ENCODE measurements at places on chromosomes 13 and 19.

- DNase-seq: no peak
Measured at GRCh38 chr19:39520541-39521484, 5.9 kb downstream of the SELENOV start.

DNA sequence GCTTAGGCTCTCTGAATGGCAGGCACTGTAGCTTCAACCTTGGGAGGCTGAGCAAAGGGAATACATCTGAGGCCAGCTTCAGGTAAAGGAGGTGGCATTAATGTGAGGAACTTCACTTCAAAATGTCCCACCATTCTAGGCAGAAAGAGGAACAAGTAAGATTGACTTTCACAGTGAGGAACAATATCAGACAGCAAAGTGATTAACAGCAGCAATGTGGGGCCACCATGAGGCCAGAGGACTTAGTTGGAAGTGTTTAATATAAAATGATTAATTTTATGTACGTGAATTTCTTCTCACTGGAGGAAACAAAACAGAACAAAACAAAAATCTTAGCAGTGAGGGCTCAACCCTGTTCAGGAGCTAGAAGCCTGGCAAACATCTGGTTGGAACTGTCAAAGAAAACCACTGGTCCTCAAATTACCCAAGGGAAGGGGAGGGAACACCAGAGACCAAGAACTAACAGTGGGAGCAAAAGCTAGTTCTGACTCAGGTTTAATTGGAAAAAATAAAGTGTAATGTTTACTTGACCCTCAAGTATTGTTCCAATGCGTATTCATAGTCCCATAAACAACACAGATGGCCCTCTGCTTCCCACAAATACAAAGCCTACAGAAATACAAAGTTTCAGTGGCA, 43.9 kb upstream of the FRY start:
- no peak for DNase-seq

- DNase-seq: no peak
Measured at GRCh38 chr13:37899753-37900152, 30.2 kb upstream of the TRPC4 start.

DNA sequence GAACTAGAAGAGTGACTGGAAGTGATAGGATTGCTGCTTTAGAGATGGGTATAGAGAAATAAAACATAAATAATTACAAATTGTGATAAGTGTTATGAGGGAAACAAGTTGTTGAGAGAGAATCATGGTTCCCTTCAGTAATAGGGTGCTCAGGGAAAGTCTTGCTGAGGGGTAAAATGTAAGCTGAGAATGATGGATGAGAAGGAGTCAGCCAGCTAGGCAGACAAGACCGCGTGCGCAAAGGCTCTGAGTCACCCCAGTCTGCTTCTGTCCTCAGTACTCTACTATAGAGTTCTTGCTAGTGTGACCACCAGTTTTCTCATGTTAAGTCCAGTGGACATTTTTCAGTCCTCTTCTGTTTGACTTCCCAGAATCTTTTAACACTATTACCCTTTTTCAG, 39.5 kb downstream of the PCCA start:
- no peak for DNase-seq

GRCh38 chr19:34214040-34214439, 40.3 kb upstream of the GARRE1 start:
- DNase-seq: no peak

- DNase-seq: no peak
Measured at GRCh38 chr13:47628666-47629065, 372.4 kb downstream of the SUCLA2 start.

GRCh38 chr19:389255-389934, 19.6 kb downstream of the C2CD4C start:
- DNase-seq: no peak

- DNase-seq: no peak
Measured at GRCh38 chr13:31234729-31235128, 35.0 kb downstream of the B3GLCT start.

DNA sequence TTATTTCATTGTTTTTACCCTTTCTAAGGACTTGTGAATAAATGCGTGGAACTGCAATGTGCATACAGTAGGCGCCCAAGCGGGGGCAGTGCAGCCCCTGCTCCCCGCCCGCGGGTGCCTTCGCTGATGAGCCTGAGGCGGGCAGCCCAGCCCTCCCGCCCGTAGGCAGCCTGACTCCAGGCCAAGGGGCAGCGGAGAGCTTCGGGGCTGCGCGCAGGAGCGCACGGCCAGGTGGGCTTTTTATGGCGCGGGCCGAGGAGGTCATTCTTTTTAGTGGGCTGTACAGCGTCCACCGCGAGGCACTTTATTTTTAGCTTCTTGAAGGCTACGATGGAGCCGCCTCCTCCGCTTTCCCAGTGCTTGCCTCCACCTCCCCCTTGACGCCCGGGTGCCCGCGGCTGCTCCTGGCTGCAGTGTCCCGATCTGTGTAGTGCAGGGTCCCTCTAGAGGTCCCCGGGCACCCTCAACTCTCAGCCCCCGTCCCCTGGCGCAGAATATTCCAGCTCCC, 60.5 kb downstream of the CCNE1 start:
- no peak for DNase-seq

- no peak for DNase-seq
Measured at GRCh38 chr19:2552859-2553258, 76.9 kb downstream of the GADD45B start.

GRCh38 chr13:31129419-31129818, 32.3 kb downstream of the HSPH1 start:
- DNase-seq: no peak

DNA sequence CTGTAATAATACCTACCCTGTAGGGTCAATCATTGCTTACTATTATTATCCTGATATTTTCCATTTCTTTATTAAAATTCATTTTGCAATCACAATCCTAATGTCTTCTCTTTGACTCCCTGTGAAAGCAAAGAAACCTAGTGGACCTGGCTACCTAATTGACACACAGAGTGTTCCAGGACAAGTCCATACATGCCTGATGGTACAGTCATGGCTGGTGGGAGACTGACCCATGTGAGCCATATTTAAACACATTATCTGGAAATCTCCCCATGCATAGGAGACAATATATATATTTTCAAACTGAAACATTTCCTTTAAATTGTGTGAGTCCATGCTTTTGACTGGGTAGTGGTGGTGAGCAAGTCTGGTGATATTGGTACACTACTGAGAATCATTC, 230.6 kb upstream of the DACH1 start:
- no peak for DNase-seq

DNA sequence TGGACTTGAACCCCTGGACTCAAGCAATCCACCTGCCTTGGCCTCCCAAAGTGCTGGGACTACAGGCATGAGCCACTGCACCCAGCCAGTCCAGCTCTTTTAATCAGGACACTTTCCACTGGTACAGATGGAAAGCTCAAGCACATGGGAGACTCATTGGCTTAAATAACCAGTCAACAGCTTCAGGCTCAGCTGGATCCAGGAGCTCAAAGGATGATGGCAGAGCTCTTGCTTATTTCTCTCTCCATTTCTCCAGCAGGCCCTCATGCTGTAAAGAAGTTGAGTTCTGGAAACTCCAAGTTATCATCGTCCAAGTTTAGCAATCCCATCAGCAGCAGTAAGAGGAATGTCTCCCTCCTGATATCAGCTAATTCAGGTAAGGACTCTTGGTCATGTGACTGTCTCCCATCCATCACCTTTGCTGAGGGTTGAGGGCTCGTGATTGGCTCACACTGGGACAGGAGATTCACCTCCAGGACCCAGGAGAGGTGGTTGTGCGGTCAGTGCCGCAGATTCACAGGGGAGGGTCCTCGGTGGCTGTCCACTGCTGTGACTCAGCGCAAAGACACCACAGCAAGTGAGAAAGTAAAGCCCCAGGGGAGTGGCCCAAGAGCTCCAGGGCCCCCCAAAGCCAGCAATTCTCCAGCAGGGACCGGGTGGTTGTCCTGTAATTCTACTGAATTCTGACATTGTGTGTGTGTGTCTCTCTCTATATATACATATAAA, 5.1 kb downstream of the CCL25 start:
- DNase-seq: no peak

GRCh38 chr13:75877071-75877470, 240.9 kb downstream of the LMO7 start:
- DNase-seq: no peak

DNA sequence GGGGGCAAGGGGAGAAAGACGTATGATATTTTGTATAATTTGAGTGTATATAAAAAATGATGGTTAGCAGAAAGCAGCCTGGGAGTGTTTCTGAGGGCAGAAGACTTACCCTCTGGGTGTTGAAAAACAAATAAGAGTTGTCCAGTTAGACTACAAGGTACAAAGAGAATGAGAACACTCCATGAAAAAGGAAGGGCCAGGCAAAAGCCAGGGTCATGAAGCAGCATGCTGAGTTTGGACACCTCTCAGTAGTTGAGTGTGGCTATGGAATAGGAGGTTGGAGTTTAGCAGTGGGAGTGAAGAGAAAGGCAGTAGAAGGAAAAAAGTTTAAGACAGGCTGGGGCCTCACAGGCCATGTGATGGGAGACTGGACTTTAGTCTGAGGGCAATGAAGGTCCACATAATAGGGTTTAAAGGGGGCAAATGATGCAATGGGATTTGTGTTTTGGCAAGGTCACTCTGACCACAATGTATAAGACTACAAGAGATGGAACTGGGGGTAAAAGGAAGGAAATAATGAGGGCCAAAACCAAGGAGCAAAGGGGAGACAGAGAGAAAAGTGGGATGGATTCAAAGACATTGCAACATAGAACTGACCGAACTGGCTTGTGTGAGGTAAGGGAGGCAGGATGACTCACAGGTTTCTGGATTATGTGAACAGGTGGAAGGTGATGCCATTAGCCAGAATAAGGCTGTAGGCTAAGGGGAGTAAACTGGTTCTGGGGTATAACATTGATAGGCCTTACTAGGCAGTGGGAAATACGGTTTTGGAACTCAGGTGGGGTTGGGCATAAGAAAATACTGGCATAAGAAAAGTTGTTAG, 76.6 kb downstream of the SERP2 start:
- DNase-seq: no peak

- DNase-seq: no peak
Measured at GRCh38 chr13:80360453-80360800, 19.5 kb upstream of the SPRY2 start.

DNA sequence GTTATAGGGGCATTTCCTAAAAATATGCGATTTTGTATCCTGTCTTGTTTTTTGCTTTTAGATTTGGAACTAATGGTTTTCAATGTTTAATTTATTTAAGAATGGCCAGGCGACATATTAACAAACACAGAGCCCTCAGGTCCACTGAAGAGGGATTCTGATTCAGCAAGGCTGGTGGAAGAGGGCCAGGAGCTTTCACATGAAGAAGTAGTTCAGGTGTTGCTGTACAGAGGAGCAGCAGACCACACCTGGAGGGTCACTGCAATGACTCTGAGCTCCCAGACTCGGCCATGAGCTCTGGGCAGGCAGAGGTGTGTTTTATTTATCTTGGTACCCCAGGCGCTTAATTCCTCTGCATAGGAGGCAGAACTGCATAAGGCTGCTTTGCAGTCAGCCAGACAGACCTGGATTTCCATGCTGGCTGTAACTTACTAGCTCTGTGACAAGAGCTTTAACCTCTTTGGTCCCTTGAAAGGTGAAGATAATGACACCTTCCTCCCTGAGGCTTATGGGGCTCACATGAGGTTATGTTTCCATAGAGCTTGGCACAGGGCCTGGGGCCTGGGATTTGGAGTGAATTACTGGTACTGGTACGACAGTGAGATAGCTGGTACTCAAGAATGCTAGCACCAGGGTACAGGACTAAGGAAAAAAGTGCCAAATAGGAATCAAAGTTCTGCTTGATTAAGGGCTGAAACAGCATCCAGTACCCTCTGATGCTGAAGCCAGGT, 184.7 kb downstream of the OXGR1 start:
- no peak for DNase-seq

DNA sequence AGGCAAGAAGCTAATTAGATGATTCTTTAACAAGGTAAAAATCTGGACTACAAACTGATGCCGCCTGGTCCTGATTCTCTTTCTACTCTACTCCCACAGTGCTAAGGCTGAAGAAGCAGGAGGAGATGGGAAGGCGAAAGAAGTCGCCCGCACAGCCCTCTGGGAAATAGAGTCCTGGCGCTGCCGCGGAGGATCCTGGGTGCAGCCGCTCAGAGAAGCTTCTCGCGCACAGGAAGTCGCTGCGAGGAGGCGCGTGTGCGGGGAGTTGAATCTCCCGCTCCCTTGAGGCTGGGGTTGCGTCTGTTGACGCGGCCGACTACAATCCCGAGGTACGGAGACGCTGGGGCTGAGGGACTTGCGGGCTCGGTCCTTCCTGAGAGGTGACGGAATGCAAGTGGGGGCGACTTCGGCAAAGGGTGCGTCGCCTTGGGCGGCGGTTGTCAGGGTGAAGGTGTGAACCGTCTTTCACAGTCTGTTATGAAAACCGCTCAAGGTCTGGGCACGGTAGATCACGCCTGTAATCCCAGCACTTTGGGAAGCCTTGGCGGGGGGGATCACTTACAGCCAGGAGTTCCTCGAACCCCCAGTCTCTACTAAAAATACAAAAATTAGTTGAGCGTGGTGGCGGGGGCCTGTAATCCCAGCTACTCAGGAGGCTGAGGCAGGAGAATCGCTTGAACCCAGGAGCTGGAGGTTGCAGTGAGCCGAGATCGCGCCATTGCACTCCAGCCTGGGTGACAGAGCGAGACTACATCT, at the start of gene ZNF473:
Gene ZNF473, plus strand, starts transcription at position 212 of the 756 bp plus-strand sequence. CDS start 5,078 bp downstream, outside the sequence.
- peak; percentile 9 for DNase-seq

DNA sequence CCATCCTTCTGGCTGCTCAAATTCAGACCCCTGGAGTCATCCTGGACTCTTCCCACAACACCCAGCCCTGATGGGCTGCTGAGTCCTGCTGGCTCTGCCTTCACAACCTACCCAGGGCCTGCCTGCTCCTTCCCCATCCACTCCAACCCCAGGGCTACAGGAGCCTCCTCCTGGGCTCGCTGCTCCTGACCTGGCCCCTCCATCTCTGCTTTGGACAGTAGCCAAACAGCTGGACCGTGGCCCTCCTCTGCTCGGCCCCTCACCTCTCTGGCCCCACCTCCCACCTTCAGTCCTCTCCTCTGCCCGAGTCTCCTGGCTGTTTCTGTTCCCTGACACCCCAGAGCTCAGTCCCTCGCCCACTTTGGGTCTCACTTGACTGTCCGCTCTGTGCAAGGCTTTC, 66.7 kb downstream of the CEBPG start:
- DNase-seq: no peak

GRCh38 chr13:58782736-58783135, 1151.2 kb downstream of the PCDH17 start:
- DNase-seq: no peak

DNA sequence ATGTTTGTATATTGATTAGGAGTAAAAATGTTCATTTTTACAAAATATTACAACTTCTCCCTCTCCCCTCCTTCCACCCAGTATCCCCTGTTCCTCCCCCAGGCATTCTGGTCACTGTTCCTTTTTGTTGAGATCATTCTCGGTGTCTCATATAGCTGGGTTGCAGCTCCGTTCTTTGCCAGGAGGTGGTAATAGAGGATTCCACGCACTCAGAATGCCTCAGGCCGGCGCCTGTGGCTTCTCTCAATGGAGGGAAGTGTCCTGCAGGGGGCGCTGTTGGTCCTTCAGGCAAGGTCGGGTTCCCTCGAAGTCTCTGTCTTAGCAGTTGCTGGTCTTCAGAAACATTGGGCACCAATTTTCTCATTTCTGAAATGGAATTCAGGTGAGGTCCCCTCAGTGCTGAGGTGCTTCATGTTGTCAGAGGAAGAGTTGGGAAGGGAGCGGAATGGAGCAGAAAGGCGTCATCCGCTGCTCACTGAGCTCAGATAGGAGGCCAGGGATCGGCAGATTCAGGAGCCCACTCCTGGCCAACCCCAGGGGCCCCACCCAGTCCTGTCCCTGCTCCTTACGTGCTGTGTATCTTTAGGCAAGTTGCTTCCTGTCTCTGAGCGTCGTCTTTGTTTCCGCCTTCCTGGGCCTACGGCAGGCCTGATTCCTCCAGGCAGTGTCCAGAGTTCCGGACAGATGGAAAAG, 10.3 kb upstream of the GARIN5A start:
- no peak for DNase-seq

Data from cerebellar nuclear complex (tissue), 1 donor.